ENCODE measurements at places on chromosomes 2 and 18.

- DNase-seq, result peak; percentile 88
These were observed 5.2 kb downstream of the TMEM127 start for GRCh38 chr2:96260387-96261260.

- DNase-seq, result no peak
These were observed 30.2 kb downstream of the CERKL start for GRCh38 chr2:181626671-181627070.

GRCh38 chr18:26457195-26457594, 91.2 kb downstream of the KCTD1 start:
- DNase-seq, result no peak

DNA sequence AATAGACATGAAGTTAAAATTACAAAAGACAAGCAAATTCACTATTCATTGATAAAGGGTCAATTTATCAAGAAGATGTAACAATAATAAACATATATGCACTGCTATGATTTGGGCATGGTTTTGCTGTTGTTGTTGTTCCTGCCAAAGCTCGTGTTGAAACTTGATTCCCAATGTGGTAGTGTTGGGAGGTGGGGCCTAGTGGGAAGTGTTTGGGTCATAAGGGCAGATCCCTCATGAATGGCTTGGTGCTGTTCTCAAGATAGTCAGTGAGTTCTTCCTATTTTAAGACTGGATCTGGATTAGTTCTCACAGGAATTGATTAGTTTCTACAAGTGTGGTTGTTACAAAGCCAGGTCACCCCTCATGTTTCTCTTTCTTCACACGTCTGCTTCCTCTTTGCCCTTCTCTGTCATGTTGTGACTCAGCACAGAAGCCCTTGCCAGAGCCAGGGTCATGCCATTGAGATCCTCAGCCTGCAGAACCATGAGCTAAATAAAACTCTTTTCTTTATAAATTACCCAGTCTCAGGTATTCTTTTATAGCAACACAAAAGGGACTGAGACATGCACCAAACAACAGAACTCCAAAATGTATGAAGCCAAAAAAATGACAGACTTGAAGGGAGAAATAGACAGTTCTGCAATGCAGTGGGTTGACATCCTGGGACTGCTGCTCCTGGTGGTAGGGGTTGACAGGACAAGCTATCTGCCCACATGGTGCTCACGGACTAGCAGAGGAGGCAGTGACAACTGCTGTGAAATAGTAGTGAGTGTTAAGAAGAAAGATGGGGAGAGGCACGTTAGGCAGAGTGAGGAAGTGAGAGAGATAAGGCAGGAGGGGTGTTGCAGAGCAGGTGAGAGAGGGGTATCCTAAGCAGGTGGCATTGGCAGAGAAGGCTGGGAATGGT, 18.6 kb upstream of the SKA1 start:
- peak; percentile 95 for DNase-seq

DNA sequence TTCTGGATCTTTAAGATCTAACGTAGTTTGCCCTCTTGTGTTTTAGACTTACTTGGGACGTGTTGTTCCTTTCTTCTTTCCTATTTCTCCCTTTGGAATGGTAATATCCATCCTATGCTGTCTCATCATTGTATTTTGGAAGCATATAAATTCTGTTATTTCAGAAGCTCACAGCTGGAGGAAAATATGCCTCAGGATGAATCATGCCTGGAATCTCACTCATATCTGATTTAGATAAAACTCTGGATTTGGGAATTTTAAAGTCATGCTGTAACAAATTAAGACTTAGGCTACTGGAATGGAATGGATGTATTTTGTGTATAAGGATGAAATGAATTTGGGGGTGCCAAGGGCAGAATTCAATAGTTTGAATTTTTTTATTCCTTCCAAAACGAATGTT, 245.2 kb upstream of the GULP1 start:
- DNase-seq, result no peak

- DNase-seq, result no peak
These were observed 92.1 kb downstream of the PXDN start for GRCh38 chr2:1652034-1652790.

DNA sequence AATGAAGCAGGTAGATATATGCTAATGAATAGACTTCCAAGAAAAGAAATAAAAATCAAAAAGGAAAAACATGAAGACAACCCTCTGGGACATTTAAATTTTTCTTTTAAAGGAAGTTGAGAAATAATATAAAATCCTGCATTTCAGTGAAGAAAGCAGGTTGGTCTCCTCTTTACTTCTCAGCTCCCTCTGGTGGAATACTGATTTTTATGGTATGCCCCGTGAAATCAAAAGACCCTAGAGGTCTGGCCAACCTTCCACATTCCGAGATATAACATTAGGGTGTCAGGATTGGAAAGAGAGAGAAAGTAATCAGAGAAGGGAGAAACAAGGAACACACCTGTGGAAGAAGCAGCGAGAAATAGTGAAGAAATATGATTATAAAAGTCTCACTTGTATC, 72.7 kb downstream of the DNER start:
- no peak for DNase-seq

DNA sequence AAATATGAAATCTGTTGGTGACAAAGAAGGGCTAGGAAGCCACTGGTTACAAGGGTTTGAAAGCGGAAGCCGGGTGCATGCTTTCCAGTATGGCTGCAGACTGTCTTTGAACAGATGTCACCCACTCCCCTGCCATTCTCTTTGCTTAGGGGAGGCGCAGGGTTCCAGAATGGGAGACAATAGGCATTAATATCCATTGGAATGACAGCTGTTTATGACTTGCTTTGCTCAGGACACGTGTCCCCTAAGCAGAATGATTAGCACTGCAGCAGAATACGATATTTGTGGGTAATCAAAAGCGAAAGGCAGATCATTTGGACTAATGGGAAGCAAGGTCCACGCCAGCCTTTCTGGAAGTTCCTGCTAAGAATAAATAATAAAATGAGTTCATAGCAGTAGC, 25.8 kb upstream of the NRP2 start:
- no peak for DNase-seq

DNA sequence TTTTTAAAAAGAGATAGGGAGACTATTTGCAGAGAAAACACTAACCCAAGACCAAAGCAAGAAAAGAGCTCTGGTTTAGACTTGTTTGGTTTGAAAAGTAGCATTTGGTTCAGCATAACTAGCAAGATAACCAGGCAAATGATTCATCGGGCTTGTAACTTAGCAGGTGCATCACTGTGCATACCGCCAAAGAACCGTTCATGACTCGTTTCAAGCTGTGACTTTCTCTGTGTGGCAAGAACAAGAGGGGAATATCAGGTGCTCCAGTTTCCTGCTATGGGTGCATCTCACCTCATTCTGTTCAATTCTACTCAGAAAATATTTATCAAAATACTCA, 244.9 kb downstream of the ETAA1 start:
- DNase-seq, result no peak

DNA sequence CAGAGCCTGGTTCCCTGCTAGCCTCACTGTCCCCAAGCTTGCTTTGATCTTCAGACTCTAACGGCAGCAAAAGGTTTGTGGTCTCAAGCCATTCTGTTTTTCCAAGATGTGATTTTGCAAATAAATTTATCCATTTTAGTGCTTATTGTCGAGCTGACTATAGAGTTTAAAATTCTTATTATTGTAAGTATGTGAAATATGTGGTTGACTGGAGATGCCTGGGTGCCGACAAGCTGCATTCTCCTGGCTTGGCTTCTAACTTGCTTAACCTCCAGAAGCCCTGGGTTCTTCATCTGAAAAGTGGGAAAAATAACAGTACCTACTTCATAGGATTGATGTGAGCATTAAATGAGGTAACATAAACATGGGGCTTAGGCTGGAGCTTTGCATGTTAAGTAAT, 9.9 kb upstream of the EDAR start:
- no peak for DNase-seq

DNA sequence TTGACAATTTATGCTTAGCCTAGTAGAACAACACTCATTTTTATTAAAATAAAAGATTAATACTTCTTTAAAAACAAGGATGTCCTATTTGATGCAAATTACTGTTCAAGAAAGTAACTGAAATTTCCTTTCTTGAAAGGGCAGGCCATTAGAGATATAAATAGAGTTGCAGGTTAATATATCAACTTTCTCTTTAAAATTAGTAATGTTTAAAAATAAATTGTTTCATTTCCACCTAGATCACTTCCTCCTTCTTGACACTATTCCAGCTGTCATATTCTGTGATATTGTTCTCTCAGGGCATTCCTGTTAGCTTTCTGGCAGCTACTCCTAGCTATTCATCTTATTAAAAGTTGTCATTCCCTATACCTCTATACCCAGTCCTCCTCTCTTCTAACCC, 357.9 kb upstream of the NRP2 start:
- DNase-seq, result no peak

GRCh38 chr2:196534495-196534894, 105.0 kb upstream of the CCDC150 start:
- no peak for DNase-seq

- no peak for DNase-seq
These were observed 135.1 kb downstream of the RIT2 start for GRCh38 chr18:42980426-42980825.

DNA sequence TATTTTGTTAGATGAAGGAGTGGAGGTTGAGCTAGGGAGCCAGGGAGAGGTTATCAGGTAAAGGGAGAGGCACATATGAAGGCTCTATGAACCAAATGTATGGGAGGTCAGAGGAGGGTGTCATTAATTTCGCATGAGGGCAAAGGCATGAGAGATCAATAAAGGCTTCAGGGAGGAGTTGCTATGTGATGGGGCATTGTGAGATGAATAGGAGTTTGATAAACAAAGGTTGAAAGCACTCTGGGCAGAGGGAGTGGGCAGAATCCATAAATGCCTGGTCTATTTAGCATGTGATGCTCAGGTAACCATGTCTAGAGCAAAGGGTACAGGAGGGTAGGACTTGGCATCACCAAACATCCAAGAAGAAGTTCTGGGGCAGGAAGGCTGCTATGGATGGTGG, 273.4 kb downstream of the HAUS1 start:
- no peak for DNase-seq

DNA sequence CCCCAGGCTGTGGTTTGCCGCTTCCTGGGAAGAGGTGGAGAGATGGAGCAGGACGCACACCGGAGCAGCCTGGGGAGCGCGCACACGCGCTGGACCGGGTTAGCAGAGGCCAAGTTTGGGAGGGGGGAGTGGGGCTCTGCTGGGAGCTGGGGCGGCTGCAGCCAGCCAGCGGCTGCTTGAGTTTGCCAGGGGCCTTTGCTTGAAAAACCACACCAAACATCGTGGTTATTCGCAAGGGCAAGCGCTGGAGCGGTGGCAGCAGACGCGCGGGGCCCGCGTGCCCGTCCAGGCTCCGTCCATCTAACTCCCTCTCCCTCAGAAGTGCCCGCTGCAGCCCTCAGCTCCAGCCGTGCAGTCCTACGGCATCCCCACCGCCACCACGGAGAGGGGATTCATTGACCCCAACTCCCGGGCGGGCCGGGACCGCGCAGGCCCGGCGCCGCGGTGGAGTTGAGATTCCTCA, 4.6 kb downstream of the PTGR3 start:
- DNase-seq, result no peak

DNA sequence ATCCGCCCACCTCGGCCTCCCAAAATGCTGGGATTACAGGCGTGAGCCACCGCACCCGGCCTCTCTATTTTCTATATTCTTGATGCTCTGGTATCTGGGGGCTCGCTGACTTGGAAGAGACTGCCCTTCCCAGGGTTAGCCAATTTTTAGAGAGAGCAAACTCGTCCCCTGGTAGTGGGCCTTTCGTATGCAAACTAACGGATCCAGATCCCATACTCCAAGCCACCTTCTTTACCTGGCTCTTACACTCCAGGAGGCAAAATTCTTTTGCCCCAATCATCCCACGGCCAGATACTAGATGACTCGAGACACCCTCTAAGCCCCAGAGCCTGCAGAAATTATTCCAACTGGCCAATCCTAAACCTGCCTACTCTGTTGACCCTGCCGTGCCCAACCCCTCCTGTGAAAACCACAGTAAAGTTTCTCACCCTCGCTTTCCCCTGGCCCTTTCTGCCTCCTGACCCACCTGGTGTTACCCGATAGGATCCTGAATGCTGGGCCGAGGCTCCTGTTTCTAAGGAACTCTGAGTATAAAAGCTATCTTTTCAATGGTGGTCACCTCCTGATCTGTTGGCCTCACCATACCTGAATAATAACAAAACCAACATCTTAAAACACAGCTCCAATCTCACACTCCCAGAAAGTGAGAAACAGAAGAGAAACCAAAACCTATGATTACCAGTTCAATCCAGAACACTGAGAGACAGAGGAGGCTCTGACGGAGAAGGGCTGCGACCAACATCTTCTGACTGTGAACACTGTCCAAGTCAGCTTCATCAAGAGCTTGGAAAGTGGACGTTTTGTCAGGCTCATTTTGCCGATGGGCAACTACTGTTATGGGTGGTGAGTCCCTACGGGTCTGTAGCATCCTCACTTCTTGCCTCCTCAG, 57.6 kb upstream of the ZNF532 start:
- no peak for DNase-seq

DNA sequence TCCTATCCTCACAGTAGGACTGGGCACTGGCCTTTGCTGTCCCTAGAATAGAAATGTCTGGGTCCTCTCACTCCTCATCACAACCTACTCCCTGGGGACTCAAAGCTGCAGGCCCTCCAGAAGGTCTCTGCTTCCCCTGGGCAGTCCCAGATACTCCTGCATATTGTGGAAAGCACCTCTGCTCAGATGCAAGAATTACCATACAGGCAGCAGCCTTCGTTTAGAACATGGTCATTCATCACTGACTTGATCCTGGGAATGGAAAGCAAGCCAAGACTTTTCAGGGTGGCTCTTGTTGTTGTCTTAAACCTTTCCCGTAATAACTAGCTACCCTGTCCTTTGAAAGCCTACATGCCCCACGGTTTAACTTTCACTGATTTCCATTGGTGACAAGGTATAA, 53.1 kb upstream of the NPAS2 start:
- no peak for DNase-seq

GRCh38 chr2:30412047-30412683, 34.9 kb upstream of the LCLAT1 start:
- DNase-seq, result no peak

- DNase-seq, result no peak
These were observed 801.0 kb downstream of the LRRTM4 start for GRCh38 chr2:76721226-76721625.

DNA sequence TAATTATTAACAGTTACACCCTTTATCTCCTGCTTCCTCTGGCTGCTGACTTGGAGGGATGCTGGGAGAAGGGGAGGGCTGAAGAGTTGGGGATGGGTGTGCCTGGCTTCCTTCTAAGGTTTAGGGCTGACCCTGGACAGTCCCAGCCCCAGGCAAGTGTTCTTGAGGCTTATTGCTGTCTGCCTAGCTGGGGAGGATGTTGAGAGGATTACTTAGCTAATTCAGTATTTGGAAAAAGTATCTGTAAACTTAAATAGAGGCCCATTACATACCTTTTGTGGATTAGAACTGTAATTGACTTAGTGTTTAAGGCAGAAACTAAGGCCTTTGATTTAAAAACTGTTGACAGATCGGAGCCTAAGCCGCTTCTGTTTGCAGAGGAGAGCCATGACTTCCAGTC, 67.6 kb downstream of the AGAP1 start:
- DNase-seq, result no peak

Data from MV-4-11 (cell line).